ENCODE measurements at places on chromosomes 4 and X. TPM values are rescaled to one million over a fixed set of nuclear protein-coding genes. Genes with fewer than 3 reads are reported as not detected.

DNA sequence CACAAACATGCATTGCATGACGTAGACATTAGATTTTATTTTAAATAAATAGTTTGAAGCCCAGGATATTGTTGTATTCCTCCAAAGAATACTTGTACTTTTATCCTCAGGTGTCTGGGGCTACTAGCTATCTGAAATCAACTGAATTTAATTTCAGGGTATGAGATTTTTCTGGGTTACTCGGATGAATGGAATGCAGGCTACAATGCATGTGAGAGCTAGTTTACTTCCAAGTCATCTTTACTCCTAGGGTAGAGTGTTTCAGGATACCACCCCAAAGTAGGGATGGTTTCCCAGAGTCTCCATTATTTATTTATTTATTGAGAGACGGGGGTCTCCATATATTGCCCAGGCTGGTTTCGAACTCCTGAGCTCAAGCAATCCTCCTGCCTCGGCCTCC, 66.4 kb downstream of the HPRT1 start:
- DNase-seq = no peak

DNA sequence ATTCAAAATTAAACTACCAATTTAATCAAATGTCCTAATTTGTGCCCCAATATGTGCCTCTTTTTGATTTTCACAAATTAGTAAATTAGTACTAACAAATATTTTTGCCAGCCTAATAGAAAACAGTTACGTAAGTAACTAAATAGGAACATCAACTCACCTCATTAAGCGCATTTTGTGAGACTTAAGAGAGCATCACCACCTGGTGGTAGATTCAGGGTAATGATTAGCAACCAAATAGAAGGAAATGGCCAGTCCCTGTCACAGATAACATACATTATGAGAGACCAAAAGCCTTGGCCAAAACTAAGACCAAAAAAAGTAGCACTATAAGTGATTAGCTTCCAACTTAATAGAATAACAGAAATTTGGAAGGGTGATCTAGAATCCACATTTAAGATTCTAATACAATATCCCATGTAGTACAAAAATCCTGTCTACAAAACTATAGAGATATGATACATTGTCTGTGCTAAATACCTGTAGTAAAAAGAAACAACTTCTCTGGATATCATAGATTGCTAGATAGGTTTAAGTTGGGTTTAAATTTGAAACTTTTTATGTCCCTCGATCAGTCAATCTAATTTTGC, 46.7 kb downstream of the C4orf46 start:
- DNase-seq = no peak

DNA sequence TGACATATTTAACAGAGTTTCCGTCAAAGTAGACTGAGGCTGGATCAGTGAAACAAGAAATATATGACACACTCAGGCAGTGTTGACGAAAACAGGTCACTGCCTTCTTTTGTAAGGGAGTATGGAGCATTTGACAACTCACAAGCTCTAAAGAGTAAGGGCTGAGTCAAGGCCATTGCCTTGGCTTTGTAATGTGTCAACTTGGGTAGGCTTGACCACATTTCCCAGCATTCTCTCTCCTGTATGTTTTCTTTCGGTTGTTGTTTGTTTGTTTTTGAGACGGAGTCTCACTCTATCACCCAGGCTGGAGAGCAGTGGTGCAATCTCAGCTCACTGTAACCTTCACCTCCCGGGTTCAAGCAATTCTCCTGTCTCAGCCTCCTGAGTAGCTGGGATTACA, 125.0 kb upstream of the MBNL3 start:
- DNase-seq = no peak

GRCh38 chr4:117001077-117001476, 84.3 kb downstream of the TRAM1L1 start:
- DNase-seq = no peak

GRCh38 chr4:10584042-10584441, 100.5 kb downstream of the CLNK start:
- DNase-seq = no peak

Gene VCX
- not detected for total RNA-seq

Gene MAGEB2
- total RNA-seq = not detected

Gene UTP3
- 40.1 TPM for total RNA-seq
